ENCODE measurements at places on chromosomes 11 and 22.

- DNase-seq = peak; percentile 86
Observed at GRCh38 chr22:31139866-31140716, at the start of gene PLA2G3. PLA2G3 (minus strand) TSS chr22:31140508; CDS start chr22:31140354, 154 bp downstream.

DNA sequence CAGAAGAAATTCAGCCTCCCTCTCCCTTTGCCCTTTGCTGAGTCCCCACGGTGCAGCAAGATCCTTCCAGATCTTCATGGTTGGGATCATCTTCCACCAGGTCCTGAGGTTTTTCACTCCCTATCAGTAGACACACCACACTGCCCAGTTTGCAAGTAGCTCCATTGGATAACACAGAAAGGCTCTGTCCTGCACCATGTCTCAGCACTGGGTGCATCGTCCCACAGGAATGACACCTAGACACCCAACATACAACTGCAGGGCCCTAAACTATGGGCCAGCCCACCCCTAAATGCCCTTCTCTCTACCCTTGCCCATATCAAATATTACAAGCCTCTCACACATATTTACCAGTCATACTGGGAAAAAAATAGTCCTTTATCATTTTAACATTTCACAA lies 9.4 kb downstream of the KLHL22 start:
- DNase-seq = no peak

GRCh38 chr22:18984564-18984963 lies 48.5 kb upstream of the PRODH start:
- no peak for DNase-seq

DNA sequence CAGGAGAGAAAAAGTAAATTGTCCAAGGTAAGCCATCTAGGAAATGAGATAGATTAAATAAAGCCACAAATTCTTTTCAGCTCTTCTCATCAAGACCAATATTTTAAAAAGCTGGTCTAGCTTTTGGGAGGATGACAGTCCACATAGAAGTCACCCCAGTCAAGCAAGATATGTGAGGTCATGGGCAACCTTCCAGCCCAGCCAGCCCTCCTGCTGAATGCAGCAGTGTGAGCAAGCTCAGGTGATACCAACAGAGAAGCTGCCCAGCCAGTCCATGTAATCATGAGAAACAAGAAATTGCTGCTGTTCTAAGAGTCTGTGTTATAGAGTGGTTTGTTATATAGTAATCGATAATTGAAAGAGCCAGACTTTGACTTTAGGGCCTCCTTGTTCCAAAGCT lies 28.7 kb downstream of the KCNE3 start:
- DNase-seq = no peak

- DNase-seq = no peak
Observed at GRCh38 chr11:17693531-17693930, 25.8 kb upstream of the MYOD1 start.

DNA sequence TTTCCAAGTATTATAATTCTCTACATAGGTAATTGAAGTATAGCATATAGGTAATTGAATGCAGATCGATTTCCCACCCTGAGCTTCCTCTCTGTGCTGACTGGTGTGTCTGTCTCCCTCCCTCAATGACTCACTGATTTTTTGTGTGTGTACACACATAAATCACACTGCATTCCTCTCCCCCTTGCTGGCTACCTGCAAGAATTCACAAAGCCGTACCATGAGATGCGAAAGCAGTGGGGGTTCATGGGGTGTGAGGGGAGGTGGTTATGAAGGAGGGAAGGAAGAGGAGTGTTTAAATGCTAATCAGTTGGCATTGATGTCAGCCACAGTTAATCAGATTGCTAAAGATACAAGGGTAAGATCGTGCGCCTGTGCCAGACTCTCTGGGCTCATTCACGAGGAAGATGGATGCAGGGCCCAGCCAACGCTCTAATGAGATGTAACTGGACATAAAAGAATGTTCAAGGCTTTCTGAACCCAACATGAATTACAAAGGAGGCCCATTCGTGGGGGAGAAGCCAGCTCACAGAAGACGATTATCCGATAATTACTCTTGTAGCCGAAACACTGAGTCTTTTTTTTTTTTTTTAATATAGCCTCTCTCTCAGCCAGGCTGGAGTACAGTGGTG lies 107.4 kb downstream of the SEZ6L start:
- no peak for DNase-seq

GRCh38 chr11:4704054-4704789 lies at the start of gene MMP26:
MMP26 (plus strand) TSS chr11:4704784.
- DNase-seq = peak; percentile 15

GRCh38 chr11:15665368-15665871 lies 550.7 kb downstream of the INSC start:
- no peak for DNase-seq

DNA sequence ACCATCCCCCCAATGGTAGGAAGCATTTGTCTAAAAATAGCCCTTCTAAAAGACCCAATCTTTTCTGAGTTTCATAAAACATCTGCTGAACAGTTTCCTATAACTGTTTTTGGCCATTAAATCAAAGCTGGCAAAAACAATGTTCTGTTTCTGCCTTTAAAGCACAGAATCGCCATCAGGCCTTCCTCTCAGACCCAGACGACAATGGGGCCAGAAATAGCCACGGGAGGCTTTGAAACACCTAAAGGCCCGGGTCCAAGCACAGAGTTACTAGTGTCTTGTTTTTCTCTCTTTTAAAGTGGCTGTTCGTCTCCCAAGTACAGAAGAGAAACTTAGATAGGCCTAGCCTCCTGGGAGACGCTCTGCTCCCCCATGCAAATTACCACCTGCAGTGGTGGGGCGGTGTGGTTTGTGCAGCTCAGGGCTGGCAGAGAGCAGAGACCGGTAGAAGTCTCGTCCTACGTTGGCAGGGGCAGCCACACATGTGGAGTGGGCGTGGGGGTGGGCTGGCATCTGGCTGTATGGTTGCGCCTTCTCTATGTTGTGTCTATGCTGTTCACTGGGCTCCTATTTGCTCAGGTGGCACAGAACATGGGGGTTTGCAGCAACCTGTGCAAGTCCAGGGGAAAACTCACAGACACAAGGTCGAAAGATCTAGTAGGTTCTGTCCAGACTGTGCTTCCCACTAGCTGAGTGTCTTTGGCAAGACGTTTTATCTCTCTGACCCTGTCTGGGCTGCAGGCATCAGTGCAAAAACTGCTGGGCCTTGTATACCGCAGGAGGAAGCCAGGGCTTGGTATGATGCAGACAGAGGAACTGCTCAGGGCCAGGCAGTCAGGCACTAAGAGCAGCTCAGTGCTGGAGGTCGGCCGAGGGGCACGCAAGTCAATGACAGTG lies 23.6 kb upstream of the ETS1 start:
- DNase-seq = no peak
